Neural progenitor cell (in vitro differentiated cells): ENCODE measurements at places on chromosomes 5 and 9.

DNA sequence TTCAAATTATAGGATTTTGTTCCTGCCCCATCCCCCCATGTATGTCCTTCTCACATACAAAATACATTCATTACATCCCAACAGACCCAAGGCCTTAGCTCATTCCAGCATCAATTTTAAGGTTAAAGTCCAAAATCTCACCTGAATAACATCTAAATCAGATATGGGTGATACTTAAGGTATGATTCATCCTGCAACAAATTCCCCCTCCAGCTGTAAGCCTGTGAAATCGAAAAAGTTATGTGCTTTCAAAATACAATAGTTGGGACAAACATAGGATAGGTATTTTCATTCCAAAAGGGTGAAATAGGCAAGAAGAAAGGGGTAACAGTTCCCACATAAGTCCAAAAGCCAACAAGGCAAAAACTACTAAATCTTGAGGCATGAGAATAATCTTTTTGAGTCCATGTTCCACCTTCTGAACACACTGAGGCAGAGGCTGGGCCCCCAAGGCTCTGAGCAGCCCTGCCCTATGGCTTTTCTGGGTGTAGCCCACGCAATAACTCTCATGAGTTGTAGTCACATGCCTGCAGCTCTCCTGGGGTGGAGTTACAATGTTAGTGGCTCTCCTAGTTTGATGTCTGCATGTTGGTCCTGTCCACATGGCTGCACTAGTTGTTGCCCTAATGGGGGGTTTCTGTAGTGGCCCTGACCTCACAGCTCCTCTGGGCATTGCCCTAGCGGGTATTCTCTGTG is 243.9 kb upstream of the SMARCA2 start:
- DNase-seq = no peak

GRCh38 chr9:653421-653820 is 188.1 kb upstream of the DMRT1 start:
- DNase-seq = no peak

GRCh38 chr9:113658545-113658895 is 195.0 kb downstream of the RGS3 start:
- no peak for DNase-seq

DNA sequence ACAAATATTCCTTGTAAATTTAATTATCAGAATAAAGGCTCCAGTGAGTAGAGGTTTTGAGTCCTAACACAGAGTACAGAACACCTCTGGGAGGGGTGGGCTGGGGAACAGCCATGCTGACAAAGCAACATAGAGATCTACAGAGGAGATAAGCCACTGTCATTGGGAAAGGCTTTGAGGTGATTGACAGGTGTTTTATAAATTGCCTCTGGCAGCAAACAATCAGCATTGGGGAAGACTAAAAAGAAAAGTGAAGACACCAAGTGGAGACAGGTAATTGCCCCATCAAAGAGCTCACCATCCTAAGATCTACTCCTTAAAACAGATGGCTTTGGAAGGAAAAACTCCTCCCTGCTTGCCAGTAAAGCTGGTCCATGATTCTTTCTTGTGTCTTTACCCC is 189.7 kb upstream of the TLE4 start:
- DNase-seq = peak; percentile 41

DNA sequence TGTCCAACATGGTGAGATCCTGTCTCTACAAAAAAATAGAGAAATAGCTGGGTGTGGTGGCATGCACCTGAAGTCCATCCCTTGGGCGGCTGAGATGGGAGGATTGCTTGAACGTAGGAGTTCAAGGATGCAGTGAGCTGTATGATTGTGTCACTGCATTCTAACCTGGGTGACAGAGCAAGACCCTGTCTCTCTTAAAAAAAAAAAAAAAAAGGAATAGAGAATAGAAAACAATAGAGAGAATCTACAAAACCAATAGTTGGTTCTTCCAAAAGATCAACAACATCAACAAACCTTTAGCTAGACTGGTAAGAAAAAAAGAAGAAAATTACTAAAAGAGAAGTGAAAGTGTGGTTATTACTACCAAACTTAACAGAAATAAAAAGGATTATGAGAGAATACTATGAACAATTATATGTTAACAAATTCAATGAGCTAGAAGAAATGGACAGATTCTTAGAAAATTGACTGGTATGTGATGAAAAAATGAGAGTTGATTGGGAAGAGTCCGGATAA is 8.1 kb upstream of the SLC38A9 start:
- DNase-seq = no peak

DNA sequence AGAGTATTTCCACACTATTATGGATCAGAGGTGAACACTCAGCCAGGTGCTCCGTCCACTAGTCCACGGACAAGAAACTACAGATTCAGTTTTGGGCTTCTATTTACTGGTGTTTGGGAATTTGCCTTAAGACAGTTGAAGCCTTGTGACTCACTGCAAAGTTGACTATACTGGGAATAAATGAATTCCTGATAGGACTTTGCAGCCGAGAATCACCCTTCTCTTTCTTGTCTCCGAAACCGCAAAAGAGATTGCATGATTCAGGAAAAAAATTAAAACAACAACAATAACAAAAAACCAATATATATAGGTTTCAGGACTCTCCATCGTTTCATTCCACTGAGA is 716 bp downstream of the TMEM171 start:
- no peak for DNase-seq

GRCh38 chr9:133846483-133847090 is 108.4 kb upstream of the SARDH start:
- DNase-seq = no peak

DNA sequence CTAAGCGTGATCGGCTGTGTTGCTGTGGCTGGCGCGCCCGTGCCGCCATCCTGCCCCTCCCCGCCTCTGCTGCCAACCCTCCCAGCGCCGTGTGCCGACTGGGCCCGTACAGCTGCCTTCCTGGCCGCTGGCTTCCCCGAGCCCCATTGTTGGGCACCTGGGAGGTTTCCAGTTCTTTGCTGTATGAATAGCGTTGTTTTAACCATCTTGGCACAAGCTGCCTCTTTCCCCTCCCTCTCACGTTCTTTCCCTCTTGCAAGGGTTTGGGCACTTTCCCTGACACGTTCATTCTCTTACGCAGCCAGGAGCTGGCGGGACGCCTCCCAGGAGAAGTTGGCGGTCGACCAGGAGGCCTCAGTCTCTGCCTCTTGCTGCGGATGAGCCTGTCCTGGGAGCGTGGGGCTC is 43.1 kb upstream of the RXRA start:
- DNase-seq = no peak

DNA sequence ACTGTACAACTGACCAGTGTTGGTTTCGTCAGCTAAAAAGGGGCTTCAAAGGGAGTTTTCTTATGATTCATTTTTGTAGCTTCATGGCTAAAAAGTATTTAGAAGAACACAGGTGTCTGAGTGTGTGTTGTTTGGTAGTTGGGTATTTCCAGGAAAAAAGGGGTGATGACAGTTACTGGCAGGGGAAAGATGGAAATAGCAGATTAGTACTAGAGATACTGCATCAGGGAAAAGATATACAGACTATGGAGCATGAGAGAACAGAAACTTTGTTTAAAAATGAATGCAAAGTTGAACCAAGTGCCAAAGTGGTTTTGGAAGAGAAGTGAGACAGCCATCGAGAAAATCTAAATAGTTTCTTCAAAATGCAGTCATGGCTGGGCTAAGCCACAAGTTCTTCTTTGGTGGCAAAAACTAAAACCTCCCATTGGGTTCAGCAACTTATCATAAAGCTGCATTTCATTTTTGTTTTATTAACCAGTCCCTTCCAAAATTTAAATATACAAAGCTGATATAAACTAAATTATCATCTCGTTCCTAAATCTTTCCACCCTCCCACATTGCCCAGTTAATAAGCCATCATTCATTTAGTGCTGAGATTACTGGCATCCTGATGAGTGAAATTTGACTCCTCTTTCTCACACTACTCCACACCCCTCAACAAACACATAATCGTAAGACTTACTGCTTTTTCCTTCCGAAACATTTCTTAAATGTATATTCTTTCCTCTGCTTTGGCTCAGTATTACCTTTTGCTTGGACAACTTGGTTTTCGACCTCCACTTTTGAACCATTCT is 33.5 kb downstream of the ELL2 start:
- DNase-seq = no peak

DNA sequence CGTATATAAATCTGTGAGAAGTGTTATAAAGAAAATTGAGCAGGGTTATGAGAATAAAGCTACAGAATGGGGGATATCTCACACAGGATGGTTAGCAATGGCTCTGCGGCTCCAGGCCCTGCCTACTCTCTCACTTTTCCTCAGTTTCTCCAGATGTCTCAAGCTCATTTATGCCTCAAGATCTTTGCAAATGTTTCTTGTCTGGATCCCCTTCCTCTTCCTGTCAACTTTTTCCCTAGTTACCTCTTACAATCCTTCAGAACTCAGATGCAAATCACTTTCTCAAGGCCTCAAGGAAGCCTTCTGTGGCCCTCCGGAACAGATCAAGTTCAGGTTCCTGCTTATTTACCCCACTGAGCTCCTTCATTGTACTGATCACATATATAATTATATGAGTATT is 386.4 kb downstream of the RAB3C start:
- DNase-seq = no peak

DNA sequence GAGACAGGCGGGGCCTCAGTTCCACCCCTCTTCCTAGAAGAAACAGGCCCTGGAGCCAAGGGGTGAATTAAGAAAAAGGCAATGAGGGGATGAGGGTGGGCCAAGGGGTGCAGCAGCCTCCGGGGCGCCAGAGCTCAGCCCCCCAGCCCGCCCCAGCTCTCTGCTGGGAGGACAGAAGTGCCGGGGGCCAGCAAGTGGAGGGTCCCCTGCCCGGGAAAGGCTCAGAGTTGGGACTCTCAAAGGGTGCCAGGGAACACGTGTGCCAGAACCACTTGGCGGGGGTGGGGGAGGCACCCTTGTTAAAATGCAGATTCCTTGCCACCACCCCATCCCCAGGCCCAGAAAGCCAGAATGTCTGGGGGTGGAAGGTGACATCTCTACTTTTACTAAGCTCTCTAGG is 67.6 kb upstream of the BARHL1 start:
- no peak for DNase-seq

DNA sequence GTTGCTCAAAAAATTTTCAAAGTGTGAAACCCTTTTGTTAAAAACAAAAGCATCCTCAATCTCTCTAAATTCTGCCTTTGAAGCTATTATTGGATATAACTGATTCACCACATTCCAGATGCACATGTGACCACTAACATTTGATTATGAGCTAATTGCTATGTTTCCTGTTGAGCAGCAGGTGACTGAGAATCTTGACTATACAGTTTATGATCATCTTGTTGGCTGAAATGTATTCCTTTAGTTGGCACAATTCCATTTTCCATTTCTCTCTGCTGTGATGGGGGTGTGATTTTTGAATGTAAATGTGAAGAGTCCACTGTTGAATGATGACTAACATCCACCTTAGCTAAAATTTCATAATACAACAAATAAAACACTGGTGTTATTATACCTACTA is 10.7 kb downstream of the LYSMD3 start:
- no peak for DNase-seq
